ENCODE measurements at places on chromosomes 5 and 9.

GRCh38 chr9:22229069-22229468 is 217.6 kb upstream of the DMRTA1 start:
- no peak for DNase-seq

DNA sequence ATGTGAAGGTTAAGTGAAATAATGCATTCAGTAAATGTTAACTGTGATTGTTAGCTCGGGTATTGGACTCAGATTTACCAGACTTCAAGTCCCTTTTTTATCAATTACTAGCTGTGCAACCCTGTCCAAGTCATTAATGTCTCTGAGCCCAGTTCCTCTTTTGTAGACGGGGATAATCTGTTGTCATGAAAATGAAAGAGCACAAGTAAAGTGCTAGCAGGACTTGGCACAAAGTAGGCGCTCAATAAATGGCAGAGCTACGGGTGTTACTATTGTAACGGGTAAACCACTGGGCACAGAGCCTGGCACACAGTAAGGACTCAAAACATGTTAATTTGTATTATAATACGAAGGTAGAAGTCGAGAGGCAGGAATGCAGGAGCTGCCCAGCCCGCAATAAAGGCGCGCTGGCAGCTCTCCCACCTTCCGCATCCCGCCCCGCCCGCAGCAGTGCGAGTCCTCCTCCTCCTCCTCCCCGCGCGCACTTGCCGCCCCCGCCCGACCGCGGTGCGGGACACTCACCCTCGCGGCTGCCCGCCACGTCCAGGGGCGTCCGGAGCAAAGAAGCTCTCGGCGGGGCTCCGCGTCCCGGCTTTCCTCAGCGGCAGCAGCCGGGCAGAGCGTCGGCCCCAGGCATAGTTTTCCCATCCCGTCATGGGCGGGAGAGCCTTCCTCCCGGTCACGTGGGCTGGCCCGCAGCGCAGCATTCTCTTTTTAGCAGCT is at the start of gene C1QTNF2:
TSS of gene C1QTNF2 (minus strand) at position 637 of the 723 bp plus-strand sequence. CDS start 15,615 bp downstream, outside the sequence.
- DNase-seq: peak; percentile 33

GRCh38 chr9:18154661-18155060 is 319.3 kb upstream of the ADAMTSL1 start:
- no peak for DNase-seq

GRCh38 chr5:72231991-72232703 is 87.9 kb downstream of the MRPS27 start:
- DNase-seq: no peak

GRCh38 chr5:75325242-75325641 is 11.8 kb upstream of the HMGCR start:
- DNase-seq: no peak

- peak; percentile 71 for DNase-seq
Observed at GRCh38 chr5:68240202-68240601, 24.6 kb downstream of the PIK3R1 start.

DNA sequence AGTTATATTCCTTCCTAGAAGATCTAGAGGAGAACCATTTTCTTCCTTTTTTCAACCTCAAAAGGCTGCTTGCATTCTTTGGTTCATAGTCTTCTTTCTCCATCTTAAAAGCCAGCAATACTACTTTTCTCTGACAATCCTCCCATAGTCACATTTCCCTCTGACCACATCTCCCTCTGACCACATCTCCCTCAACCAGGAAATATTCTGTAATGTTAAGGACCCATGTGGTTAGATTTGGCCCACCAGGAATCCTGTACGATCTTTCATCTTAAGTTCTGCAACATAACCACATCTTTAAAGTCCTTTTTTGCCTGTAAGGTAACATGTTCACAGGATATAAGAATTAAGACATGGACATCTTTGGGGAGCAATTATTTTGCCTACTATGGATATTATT is 179.4 kb upstream of the SPEF2 start:
- DNase-seq: no peak

- no peak for DNase-seq
Observed at GRCh38 chr5:143464723-143465490, 61.4 kb upstream of the NR3C1 start.

- DNase-seq: no peak
Observed at GRCh38 chr5:53557386-53557785, 3.1 kb upstream of the NDUFS4 start.

- DNase-seq: no peak
Observed at GRCh38 chr9:108040783-108041182, 551.2 kb upstream of the KLF4 start.

DNA sequence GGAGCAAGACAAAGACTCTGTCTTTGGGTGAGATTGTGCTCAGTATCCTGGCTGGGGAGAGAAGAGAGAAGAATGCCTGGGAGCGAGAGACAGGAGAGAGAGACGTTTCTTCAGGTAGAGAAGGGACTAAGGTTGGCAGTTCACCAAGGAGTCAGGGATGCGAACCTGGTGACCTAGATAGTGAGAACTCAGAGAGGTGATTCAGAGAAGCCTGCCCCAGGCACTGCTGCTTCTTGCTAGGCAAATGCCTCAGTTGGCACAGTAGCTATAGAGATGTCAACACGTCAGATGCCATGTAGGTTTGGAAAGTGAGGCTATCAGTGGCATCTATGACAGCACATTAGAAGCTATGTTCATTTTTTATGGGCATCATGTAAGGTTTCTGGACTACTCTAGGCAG is 231.6 kb upstream of the VLDLR start:
- DNase-seq: no peak

DNA sequence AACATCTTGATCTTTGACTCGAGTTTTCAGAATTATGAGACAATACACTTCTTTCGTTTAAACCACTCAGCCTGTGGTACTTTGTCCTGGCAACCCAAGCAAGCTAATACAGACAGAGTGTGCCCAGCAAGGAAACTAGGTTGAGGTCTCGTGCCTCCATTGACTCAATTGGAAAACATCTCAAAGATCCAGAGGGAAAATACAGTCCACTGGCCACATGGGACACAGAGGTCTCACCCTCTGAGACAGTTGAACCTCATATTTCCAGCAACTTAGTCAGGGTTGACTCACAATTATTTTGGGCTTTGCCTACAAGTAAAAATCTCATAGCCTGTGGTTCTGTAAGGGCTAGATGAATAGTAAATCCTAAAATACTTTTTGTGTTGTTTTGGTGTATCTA is 631.5 kb downstream of the MTRR start:
- no peak for DNase-seq

DNA sequence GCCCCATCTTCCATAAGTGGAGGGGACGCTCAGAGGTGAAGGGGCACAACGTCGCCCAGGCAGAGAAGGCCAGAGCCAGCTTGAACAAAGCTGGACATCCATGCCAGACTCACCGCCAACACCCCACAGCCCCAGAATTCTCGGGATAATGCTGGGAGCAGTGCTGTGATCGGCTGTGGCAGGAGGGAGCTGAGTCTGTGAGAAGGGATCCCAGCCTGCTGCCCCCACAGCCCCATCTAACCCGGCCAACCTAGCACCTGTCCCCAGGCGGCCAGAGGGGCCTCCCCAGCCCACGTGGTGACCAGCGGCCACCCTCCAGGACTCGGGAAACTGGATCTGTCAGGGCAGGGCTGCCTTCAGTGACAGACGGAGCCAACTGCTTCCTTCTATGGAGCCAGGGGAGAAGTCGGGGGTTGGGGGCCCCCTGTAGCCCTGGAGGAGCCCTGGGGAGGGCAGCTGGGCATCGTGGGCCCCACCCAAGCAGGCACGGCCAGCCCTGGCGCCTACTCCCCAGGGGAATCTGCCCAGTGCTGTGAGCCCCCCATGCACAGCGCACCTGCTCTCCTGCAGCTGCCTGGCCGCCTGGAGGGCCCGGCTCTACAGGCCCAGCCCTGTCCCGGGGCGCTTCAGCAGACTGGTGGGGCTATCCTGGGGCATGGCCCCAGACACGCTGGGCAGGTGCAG is 6.0 kb downstream of the BRD3 start:
- DNase-seq: no peak

DNA sequence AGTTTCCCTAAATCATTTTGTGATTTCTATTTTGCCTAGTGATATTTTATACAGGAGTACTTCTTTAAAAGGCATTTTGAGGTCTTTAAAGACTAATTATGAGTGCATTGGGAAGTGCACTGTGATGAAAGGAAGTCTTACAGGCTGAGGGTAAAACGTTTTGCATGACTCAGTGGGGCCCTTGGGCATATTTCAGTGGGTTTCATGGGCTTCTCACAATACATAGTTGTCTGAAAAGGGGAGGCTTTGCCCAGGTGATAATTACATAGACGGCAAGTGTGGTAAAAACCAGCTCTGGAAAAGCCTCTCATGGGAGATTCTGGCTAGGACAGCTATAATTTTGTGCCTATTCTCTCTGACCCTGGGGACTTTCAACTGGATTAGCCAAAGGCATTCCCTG is 387.2 kb downstream of the ARHGEF28 start:
- no peak for DNase-seq

DNA sequence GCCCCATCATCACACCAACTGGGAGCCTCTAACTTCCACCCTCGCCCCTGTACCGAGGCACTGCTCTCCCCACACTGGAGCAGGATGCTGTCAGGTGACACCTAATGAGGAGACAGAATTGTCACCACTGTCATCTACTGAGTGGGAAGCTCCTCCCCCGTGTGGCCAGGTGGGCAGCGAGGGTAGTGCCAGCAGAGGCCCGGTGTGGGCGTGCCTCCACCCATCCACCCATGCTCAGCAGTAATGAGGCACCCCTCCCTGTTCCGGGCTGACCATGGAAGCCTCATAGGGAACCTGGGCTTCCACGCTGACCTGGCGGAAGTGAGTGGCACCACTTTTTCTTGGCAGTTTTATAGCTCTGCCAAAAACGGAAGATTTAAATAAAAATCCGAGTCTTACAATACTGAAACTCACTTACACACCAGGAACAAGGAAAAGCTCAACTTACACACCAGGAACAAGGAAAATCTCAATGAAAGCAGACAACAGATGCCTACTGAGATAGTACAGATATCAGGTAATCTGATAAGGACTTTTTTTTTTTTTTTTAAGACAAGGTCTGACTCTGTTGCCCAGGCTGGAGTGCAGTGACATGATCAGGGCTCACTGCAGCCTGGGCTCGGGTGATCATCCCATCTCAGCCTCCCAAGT is 30.6 kb upstream of the ASS1 start:
- DNase-seq: no peak

GRCh38 chr9:99066571-99066970 is 38.3 kb upstream of the TGFBR1 start:
- DNase-seq: no peak

Measured in CD14-positive monocyte (primary cell).